PC-3 (cell line): ENCODE measurements at places on chromosomes 13 and 19. TPM values are rescaled to one million over a fixed set of nuclear protein-coding genes. Genes with fewer than 3 reads are reported as not detected.

GRCh38 chr19:14146789-14147216 is 10.4 kb upstream of the ASF1B start:
- H3K27ac ChIP-seq, result no peak overlapping the region
- peak; percentile 16 for DNase-seq
- H3K4me3 ChIP-seq, result no peak overlapping the region
- H3K4me1 ChIP-seq, result no peaks in the 10 kb centered on the region

GRCh38 chr19:49324801-49325576 is at the start of gene SLC6A16:
Gene SLC6A16 (minus strand): TSS chr19:49325191. CDS start chr19:49311347, 13,844 bp downstream.
- no peaks in the 10 kb centered on the region for H3K27me3 ChIP-seq
- no peak within 1 kb of the TSS for H3K4me3 ChIP-seq
- no peak for DNase-seq
- no peaks in the 10 kb centered on the region for H3K36me3 ChIP-seq
- no peak within 1 kb of the TSS for H3K27ac ChIP-seq
- H3K4me1 ChIP-seq, result no peaks in the 10 kb centered on the region

DNA sequence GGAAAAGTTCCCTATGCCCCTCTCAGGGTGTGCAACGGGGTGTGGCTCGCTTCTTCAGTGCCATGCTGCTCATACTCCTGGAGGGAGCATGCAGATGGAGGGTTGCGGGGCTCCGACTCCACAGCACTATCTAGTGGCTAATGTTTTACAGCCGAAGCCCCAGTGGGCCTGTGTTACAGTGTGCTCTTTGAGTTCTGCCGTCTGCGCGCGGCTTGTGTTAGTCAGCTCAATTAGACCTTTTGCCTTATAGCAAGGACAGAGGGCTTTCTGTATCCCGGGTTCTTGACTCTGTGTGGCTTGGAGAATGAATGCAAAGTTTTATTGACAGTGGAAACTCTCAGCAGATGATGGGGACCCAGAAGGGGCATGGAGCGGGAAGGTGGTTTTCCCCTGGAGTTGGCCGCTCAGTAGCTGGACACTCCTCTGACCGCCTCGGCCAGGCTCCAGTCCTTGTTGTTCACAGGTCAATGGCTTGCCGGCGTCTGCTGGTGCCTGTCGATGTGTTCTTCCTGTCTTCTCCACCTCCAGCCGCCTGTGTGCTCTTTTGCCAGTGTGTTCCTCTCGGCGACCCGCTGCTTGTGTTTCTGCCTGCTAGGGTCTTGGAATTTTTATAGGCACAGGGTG is 383.4 kb downstream of the LMO7 start:
- no peak overlapping the region for H3K4me3 ChIP-seq
- peak; percentile 88 for DNase-seq
- H3K36me3 ChIP-seq, result no peaks in the 10 kb centered on the region
- H3K27ac ChIP-seq, result no peak overlapping the region
- no peaks in the 10 kb centered on the region for H3K27me3 ChIP-seq

- H3K36me3 ChIP-seq, result no peaks in the 10 kb centered on the region
- DNase-seq, result no peak
- H3K4me1 ChIP-seq, result no peaks in the 10 kb centered on the region
These were observed 287.0 kb downstream of the FGF9 start for GRCh38 chr13:21957833-21958232.

GRCh38 chr13:24196593-24197197 is 36.2 kb downstream of the SPATA13 start:
- no peaks in the 10 kb centered on the region for H3K27me3 ChIP-seq
- no peak overlapping the region for H3K4me3 ChIP-seq
- H3K36me3 ChIP-seq, result no peaks in the 10 kb centered on the region
- H3K27ac ChIP-seq, result no peak overlapping the region
- peaks cover 23% of the 10 kb centered on the region for H3K4me1 ChIP-seq

- DNase-seq, result no peak
- no peak overlapping the region for H3K4me3 ChIP-seq
- no peaks in the 10 kb centered on the region for H3K27me3 ChIP-seq
- H3K36me3 ChIP-seq, result no peaks in the 10 kb centered on the region
- no peak overlapping the region for H3K27ac ChIP-seq
- H3K4me1 ChIP-seq, result no peaks in the 10 kb centered on the region
These were observed 105.0 kb downstream of the MBNL2 start for GRCh38 chr13:97327086-97327485.

DNA sequence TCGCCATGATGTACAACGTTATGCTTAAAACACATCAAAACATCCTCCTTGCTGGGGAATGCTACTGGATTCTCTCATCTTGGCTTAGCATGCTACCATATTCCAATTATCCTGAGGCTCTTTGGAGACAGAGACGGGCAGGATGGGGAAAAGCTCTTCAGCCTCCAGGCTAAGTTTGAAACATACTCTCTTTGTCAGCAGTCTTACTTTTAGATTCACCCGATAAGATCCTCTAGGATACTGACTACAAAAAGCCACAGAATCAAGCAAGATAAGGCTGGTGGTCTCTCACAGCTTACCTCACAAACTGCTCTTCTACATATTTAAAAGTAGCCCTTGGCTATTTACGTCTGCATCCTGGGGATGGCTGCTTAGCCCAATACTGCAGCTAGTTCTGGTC is 72.8 kb upstream of the LRCH1 start:
- no peak overlapping the region for H3K4me3 ChIP-seq
- H3K27me3 ChIP-seq, result no peaks in the 10 kb centered on the region
- H3K4me1 ChIP-seq, result no peaks in the 10 kb centered on the region
- H3K27ac ChIP-seq, result no peak overlapping the region
- H3K36me3 ChIP-seq, result no peaks in the 10 kb centered on the region; the same call in 1 of the 2 replicates

Gene BIVM
- total RNA-seq, result 6.0 and 6.7 TPM in 2 replicates
